ENCODE measurements at places on chromosomes 12 and 14. TPM values are rescaled to one million over a fixed set of nuclear protein-coding genes. Genes with fewer than 3 reads are reported as not detected.

- H3K4me1 ChIP-seq: no peaks in the 10 kb centered on the region
- no peaks in the 10 kb centered on the region for H3K36me3 ChIP-seq
- no peak overlapping the region for H3K27ac ChIP-seq
- H3K27me3 ChIP-seq: no peaks in the 10 kb centered on the region
Observed at GRCh38 chr12:40327535-40327934, 102.7 kb downstream of the LRRK2 start.

- peaks cover 4% of the 10 kb centered on the region for H3K4me1 ChIP-seq
- no peak overlapping the region for H3K4me3 ChIP-seq
- H3K36me3 ChIP-seq: no peaks in the 10 kb centered on the region
Observed at GRCh38 chr12:131221957-131222328, 268.2 kb downstream of the ADGRD1 start.

DNA sequence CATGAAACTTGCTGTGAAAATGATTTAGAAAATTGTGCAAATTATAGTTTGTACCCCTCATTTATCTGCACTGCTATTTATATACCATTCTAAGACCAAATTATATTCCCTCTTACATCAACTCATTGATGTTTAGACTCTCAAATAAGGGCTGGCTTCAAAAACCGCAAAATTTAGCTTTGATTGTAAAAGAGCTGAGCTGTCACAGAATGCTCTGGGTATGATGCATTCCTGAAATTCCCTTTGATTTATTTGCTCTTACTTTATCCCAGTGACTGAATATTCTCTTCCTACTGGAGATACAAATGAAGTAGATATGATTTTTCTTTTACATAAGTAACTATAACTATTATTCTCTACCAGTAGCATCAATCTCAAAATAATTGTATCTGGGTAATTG lies 78.0 kb upstream of the TMTC2 start:
- DNase-seq: no peak
- no peaks in the 10 kb centered on the region for H3K4me1 ChIP-seq
- H3K27ac ChIP-seq: no peak overlapping the region
- H3K4me3 ChIP-seq: no peak overlapping the region
- H3K36me3 ChIP-seq: no peaks in the 10 kb centered on the region

- H3K4me1 ChIP-seq: peaks cover 2% of the 10 kb centered on the region
- H3K27ac ChIP-seq: no peak overlapping the region
- no peak overlapping the region for H3K4me3 ChIP-seq
- H3K36me3 ChIP-seq: no peaks in the 10 kb centered on the region
- no peaks in the 10 kb centered on the region for H3K27me3 ChIP-seq
- no peak for DNase-seq
Observed at GRCh38 chr12:119809023-119809422, 68.1 kb downstream of the CIT start.

Gene CDKL1
- 6.1 TPM for total RNA-seq

Gene KCNMB4
- total RNA-seq: 9.2 TPM

DNA sequence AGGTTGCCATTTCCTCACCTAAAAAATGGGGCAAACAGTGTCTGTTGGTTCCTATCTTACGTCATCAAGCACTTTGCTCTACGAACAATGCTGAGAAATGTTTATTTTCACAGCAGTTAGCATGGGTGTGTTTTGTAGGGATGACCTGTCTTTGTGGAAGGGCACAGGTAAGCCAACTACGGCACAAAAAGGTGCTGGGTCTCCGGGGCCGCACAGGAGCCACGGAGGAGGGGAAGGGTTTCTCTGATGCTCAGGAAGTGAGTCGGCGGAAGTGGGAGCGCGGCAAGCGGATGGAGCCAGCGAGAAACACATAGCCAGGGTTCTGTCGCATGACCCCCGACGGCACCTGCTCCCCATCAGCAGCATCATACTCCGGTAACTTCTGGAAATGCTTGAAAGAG lies 65.6 kb upstream of the TCL1B start:
- H3K27me3 ChIP-seq: no peaks in the 10 kb centered on the region
- no peaks in the 10 kb centered on the region for H3K4me1 ChIP-seq
- no peaks in the 10 kb centered on the region for H3K36me3 ChIP-seq
- no peak overlapping the region for H3K27ac ChIP-seq

Gene LPAR5
- total RNA-seq: 1.0 TPM

- no peaks in the 10 kb centered on the region for H3K36me3 ChIP-seq
- no peaks in the 10 kb centered on the region for H3K4me1 ChIP-seq
- H3K4me3 ChIP-seq: no peak overlapping the region
- peak overlapping the region; percentile 86 for H3K27ac ChIP-seq
- no peak for DNase-seq
Observed at GRCh38 chr12:118187751-118188435, 52.0 kb downstream of the PEBP1 start.

DNA sequence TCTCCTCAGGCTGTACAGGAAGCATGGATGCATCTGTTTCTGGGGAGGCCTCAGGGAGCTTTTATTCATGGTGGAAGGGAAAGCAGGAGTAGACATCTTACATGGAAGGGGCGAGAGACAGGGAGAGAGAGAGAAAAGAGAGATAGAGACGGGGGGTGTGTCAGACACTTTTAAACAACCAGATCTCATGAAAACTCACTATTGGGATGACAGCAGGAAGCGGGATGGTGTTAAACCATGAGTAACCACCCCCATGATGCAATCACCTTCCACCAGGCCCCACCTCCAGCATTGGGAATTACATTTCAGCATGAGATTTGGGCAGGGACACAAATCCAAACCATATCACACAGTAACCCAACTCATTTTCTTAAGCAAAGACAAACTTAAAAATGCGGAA lies 110.0 kb upstream of the EEA1 start:
- DNase-seq: no peak
- H3K4me1 ChIP-seq: peaks cover 16% of the 10 kb centered on the region
- peak overlapping the region; percentile 45 for H3K27ac ChIP-seq
- no peak overlapping the region for H3K4me3 ChIP-seq

Gene GLIPR1L2
- not detected for total RNA-seq

GRCh38 chr12:65962036-65962430 lies 137.8 kb downstream of the HMGA2 start:
- H3K4me1 ChIP-seq: peaks cover 28% of the 10 kb centered on the region
- H3K36me3 ChIP-seq: no peaks in the 10 kb centered on the region
- no peak for DNase-seq
- no peaks in the 10 kb centered on the region for H3K27me3 ChIP-seq
- peak overlapping the region; percentile 21 for H3K27ac ChIP-seq

DNA sequence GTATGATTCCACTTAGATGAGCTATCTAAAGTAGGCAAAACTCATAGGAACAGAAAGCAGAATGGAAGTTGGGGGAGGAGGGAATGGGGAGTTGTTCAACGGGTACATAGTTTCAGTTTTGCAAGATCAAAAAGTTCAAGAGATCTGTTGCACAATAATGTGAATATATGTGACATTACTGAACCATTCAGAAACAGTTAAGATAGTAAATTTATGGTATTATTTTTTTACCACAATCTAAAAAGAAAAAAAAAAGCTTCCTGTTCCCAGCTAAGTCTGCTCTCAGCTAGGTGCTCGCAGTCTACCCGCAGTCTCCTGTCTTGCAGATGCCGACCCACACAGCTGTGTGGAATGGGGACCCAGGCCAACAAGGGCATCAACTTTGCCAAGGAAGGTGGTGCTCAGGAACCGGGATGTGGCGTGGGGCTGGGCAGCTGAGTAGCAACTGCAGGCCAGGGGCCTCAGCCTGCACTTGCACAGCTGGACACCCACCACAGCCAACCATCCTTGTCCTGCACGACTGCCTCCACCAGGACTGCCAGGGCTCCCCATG lies 15.3 kb upstream of the ANO6 start:
- H3K4me1 ChIP-seq: no peaks in the 10 kb centered on the region
- DNase-seq: no peak
- H3K36me3 ChIP-seq: no peaks in the 10 kb centered on the region
- no peaks in the 10 kb centered on the region for H3K27me3 ChIP-seq

GRCh38 chr12:116266631-116267349 lies 10.7 kb downstream of the MED13L start:
- no peak overlapping the region for H3K4me3 ChIP-seq
- H3K27me3 ChIP-seq: no peaks in the 10 kb centered on the region
- H3K4me1 ChIP-seq: peaks cover 46% of the 10 kb centered on the region

Measured in hepatocyte (in vitro differentiated cells).